ENCODE measurements at places on chromosomes 7 and 10. TPM values are rescaled to one million over a fixed set of nuclear protein-coding genes. Genes with fewer than 3 reads are reported as not detected.

DNA sequence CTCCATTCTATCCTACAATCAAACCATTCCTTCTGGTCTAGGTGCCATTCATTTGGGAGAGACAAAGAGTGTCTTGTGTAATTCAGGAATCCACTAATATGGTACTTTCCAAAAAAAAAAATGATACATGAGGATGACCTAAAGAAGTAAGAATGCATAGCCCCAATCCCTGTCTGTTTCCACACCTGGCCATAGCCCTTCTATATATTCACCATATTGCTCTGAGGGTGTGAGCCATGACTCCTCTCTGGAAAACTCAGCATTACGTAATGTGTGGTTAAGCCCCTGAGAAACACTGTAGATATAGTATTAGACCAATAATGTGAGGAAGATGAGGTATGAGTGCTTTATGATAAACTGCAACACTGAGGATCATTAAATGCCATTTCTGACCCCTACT lies 592.7 kb downstream of the INHBA start:
- no peak for DNase-seq

- no peak for DNase-seq
These were observed 89.8 kb downstream of the TMEM130 start for GRCh38 chr7:98779800-98780587.

- peak; percentile 64 for DNase-seq
These were observed 2.0 kb downstream of the LDB3 start for GRCh38 chr10:86670290-86670811.

DNA sequence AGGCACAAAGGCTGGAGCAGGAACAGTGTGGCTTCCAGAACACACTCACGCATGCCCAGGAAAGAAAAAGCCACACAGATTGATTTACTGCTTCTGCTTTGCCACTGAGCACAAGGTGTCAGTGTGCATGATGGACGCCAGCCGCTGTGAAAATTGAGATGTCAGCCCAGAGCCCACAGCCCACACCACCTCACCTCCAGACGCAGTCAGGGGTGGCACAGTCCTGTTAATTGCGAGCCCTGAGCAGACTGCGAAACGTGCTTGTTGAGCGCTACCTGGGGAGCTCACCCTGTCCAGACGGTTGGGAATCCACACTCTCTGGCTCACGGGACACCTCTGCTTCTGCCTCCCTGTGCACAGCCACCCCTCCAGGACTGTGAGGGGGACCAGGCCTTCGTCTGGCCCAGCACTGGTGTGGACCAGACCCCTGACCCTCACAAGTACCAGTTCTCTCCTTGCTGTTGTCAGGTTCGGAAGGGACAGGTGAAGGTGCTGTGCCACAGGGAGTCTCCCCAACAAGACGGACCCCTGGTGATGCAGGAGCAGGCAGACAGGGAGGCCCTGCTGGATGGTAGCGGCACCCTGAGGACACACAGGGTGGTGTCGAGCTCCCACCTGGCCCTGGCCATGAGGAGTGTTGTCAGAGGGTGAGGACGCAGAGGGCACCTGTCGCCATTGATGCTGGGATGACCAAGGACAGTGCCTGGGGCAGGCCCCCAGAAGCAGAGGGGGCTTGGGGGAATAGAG lies 15.3 kb downstream of the RASGEF1A start:
- DNase-seq = no peak

DNA sequence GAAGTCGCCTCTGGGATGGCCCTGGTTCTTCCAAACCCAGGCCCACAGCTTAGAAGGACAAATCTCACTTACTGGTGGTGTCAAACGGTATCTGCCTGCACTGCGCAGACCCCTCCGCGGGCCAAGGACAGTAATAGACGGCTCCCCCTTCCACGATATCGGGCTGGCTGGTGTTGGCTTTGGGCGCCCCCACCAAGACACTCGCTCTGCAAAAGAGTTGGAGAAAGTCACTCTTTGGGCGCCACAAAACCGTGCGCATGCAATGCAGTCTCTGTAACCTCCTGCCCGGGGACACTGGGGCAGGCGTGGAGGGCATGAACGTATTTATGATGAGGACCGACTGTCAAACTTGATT lies 1.1 kb downstream of the ITGA8 start:
- DNase-seq = no peak

DNA sequence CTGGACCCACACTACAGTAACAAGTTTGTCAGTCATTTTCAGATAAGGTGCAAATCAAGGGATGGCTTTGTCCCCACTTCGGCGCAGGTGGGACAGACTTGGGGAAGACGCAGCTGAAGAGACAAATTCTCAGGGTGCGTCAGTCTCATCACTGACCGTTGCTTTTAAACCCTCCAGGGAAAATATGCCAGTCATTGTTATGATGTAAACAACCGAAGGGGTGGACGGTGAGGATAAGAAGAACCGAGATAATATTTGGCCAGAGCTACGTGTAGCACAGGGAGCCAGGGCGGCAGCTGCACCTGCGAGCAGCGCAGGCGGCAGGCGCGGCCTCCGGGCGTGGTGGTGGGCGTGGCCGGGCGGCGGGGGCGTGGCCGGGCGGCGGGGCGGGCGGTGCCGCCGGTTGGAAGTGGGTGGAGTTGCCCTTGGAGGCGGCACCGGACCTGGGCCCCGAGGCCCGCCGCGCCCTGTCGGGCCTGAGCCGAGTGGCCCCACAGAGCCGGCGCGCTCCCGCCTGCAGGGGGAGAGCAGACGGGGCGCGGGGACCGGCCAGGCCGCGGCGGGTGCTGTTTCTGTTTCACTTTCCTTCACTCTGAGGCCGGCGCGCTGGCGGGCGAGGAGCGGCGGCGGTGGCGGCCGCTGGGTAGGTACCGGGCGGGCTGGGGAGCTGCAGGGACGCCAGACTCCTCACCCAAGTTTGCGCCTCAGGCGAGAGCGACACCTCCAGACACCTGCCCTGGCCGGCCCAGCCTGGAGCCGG lies at the start of gene PCGF5:
PCGF5 (plus strand) TSS at position 470 of the 760 bp plus-strand sequence. CDS start 2,209 bp downstream, outside the sequence.
- DNase-seq = peak; percentile 94

DNA sequence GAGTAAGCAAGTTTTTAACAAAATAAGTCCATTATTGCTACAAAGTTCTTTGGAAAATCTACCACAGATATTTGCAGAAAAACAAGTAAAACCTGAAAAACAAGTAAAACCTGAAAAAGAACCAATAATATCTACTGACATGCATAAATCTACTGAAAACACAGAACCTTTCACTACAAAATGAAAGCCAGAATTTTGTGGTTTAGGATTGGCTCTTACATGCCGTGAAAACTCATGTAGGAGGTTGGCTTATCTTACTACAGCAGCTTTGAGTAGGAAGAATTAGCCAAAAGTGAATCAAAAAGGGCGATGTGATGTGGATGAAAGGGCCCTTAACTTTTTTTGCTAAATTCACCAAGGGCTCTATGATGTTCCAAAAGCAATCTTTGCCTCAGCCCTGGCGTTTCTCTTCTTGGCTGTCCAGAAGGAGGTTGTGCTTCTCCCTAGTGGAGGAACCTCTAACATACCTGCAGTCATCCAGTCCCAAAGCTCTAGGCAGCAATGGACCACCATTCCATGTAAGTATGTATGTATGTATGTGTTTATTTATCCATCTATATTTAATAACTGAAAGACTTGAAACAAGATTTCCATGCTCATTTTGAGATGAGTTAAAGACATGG lies 93.5 kb upstream of the ZNF804B start:
- no peak for DNase-seq

GRCh38 chr10:75431180-75432111 lies at the start of gene LRMDA:
LRMDA (plus strand) TSS chr10:75431624.
- DNase-seq = peak; percentile 63

DNA sequence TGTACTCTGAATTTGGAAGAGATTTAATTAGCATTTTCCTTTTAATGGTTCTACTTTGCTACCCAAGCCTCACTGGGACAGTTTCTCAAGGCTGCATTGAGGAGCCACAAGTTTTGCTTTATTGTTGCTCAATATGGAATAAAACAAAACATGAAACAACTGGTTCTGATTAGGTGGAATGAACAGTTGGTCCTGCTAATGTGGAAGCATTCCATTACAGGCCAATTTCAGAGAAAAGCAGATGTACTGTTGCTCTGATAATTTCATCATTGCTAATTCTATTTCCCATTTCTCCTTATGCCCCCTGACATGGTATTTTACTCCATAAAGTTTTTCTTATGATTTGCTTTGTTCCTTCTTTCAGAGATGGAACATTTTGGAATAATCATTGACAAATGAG lies 66.0 kb upstream of the PAPSS2 start:
- no peak for DNase-seq

DNA sequence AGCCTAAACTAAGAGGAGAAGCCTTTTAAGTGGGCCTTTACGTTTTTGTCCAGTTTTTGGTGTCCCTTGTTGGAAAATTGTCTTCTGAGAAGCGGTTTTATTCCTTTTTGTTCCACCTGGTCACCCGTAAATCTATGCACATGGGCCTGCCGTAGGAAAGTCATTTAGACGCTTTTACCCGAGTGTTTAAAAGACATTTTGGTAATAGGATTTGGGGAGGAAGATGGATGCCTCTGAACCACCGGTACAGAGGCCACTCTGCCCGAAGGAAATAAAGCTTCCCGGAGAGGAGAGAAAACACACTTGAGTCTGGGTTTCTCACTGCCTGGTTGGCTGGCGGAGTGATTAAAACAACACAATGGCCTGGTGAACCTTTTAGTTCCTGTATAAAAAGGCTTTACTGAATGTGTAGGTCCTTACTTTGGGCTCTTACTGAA lies 760 bp downstream of the THNSL1 start:
- DNase-seq = no peak

DNA sequence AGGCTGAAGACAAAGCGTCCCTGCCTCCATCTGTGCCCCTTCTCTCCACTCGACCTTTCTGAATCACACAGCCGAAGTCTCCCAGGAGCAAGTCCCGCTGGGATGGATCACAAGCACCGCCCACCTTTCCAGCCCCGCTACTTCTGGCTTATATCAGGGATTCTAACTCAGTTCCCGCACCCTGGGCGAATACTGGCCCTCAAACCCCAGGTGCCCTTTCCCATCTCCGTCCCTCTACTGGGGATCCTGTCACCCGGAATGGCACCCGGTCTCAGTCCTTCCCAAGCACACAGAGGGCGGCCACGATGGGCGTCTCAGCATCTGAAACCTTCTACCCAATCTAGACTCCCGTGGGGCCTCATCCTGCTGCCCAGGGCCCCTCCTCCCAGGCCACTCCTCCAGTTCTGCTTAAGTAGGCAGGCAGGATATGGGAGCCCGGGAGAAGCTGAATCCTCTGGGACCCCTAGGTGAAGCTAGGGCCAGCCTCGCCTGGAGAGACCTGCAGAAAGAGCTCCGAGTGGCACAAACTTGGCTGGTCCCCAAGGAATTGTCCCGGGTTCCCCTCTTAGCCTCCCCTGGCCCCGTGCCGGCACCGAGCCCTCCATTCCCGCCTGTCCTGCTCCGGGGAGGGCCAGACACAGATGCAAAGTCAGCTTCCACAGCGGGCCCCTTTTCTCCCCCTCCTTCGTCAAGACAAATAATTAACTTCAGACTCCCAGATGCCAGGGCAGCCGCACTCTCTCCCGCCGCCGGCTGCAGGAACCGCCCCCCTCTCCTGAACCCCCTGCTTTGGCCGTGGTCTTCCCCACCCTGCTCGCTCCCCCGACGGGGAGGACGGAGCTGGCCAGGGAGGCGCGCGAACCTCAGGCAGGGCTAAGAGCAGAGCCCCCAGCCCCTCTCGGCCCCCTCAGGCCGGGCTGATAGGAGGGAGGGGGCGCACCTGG lies 612 bp downstream of the KCP start:
- peak; percentile 38 for DNase-seq

GRCh38 chr10:6786579-6787031 lies 206.5 kb upstream of the PRKCQ start:
- no peak for DNase-seq

DNA sequence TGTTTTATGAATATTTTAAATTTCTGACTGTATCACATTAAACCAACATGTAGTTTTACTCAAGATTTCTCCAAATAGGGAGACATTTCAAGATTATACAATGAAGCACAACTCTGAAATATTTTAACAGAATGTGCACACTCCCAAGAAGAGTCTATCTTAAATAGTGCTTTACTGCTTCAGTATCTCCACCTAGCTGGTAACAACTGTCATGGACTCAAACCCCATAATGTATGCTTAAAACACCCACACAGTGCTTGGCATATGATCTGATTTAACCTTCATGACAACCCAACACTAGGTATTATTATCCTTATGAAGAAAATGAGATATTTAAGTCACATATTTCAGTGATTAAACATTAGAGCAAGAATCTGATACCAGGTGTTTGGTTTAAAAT lies 45.9 kb downstream of the ASZ1 start:
- DNase-seq = no peak

GRCh38 chr10:62384447-62385081 lies 10.4 kb downstream of the ZNF365 start:
- DNase-seq = no peak

DNA sequence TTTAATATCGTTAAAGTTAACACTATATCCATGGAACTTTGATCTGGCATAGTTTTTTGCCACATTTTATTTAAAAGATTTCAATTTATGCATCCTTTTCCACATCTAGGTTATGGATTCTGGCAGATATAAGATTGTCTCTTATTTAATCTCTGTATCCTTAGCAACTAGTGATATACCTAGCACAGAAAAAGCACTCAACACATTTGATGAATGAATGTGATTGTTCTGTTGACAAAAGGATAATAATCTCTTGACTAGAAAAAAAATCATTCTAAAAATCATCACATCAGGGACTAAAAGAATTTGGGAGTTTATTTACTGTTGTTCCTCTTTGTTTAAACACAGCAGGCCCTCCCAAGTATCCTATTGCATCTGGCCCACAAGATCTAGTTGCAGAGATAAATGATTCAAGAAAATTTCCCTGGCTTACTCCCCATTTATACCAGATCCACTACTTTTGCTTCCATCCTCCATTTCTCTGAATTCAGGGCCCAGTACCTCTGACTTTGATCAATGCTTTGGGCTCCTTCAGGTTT lies 84.0 kb upstream of the C1GALT1 start:
- DNase-seq = no peak

GRCh38 chr10:78829565-78829964 lies 239.2 kb upstream of the ZMIZ1 start:
- DNase-seq = no peak

- DNase-seq = no peak
These were observed 123.2 kb upstream of the LANCL2 start for GRCh38 chr7:55241958-55242357.

DNA sequence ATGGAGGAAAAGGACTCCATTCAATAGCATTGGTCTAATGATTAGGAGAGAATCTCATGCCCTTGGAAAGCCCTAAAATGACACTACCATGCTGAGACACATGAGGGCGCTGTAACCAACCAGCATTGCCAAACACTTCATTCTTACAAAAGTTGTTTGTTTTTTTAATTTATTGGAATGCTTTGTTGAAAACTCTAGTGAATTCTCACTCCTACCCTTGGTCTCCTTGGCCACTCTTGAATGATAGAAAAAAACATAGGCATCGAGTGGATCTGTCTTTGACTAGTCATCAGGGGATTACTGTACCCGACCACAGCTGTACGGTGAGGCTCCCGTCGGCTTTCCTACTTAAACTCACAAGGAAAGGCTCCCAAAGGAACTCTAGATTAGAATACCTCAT lies 29.3 kb upstream of the ADD3 start:
- peak; percentile 40 for DNase-seq

PON1 gene
- not detected for polyA plus RNA-seq

NPFFR1 gene
- polyA plus RNA-seq = not detected

LIPA gene
- 22.1 TPM for polyA plus RNA-seq

ITPRID1 gene
- not detected for polyA plus RNA-seq

GDF2 gene
- not detected for polyA plus RNA-seq

All from heart left ventricle (tissue), 16 donors.